ENCODE measurements at places on chromosomes 1 and 21. TPM values are rescaled to one million over a fixed set of nuclear protein-coding genes. Genes with fewer than 3 reads are reported as not detected.

Gene PTCH2
- polyA plus RNA-seq: 1.8 TPM

Gene NOTCH2
- polyA plus RNA-seq: 6.7 TPM

Gene TARDBP
- 47.8 TPM for polyA plus RNA-seq

Gene CFHR4
- polyA plus RNA-seq: not detected

Gene COA7
- 2.1 TPM for polyA plus RNA-seq

Gene FABP3
- 4.6 TPM for polyA plus RNA-seq

Gene ADAM30
- not detected for polyA plus RNA-seq

Gene OR2M3
- polyA plus RNA-seq: not detected

Gene FCRL4
- not detected for polyA plus RNA-seq

Gene CELF3
- 39.2 TPM for polyA plus RNA-seq

GRCh38 chr21:29082046-29082815 is 8.8 kb upstream of the CCT8 start:
- no peak for DNase-seq

- DNase-seq: no peak
These were observed 47.8 kb downstream of the PACC1 start for GRCh38 chr1:212366901-212367300.

DNA sequence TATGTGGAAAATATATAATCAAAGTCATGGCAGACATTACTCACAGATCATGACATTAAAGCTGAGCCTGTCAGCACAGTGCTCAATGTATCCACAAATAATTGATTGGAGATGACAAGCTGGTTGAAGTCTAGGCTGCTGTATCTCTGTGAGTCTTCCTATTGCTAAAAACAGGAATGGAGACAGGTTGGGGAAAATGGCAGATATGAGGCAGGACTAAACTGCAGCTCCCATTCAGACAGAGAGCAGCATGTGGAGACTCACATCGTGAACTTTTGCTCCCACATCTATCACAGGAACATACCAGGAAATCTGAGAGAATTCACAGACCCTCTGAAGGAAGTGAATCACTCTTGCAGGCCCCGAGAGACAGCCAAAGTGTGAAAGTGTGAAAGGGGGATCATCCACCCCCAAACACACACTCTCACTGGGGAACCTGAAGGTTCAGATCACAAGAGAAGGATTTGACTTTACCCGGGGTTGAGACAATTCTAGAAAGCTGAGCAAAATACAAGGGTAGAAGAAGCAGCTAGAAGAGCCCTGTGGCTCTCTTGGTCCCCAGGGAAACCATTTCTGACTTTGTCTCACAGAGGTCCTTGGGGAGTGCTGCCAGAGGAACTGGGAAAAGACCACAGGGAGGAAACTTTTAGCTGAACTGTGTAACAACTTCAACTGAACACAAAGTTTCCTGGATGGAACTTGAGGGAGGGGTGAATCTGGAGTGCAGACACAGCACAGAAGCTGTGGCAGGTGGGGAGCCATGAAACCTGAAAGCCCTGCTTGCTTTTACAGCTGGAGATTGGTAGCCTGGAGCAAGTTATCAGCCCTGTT is 173.4 kb downstream of the S1PR1 start:
- no peak for DNase-seq

GRCh38 chr1:156129687-156130577 is 15.4 kb downstream of the LMNA start:
- DNase-seq: peak; percentile 91

- peak; percentile 68 for DNase-seq
These were observed 76.8 kb downstream of the CD46 start for GRCh38 chr1:207828485-207829158.

GRCh38 chr21:41560661-41561158 is 52.8 kb upstream of the TMPRSS2 start:
- no peak for DNase-seq

- DNase-seq: no peak
These were observed 92.0 kb upstream of the KIF26B start for GRCh38 chr1:245062741-245063305.

DNA sequence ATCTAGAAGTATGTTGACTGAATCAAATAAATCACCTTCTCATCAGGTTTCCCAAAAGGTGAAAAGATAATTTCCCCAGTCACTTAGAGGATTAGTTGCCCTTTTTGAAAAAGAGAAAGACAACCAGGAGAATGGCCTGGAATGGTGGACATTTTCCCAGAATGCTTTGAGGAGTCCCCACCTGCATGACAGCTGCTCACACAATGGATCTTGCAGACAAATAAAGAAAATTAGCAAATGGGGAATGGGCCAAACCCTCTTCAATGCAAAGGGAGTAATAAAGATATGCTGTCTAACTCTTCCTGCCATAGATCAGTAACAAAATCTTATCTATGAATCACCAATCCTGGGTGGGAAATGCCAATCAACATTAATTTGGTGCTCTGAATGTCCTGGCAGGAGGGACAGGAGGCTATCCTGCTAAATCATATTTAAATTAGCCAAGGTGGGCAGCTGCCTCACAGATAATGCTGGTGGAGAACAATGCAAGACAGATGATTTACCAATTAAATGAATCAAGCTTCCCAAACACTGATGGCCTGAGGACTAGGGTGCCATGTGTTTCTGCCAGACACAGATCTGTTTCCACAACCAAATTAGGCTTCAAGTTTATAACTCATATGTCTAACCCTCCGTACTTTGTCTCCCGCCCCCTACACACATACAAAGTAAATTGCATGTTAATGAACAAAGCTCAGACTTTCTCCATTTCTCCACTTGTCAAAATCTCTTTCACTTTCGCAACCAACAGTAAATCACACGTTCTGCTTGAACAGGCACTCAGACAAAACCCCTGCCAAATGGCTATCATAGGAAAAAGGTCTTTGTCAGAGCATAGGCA is 488.0 kb upstream of the PLXNA2 start:
- no peak for DNase-seq

GRCh38 chr1:211376807-211377470 is 50.3 kb downstream of the TRAF5 start:
- no peak for DNase-seq

GRCh38 chr1:99603699-99604560 is 42.0 kb upstream of the PALMD start:
- no peak for DNase-seq

GRCh38 chr1:244822878-244823277 is 12.6 kb upstream of the COX20 start:
- no peak for DNase-seq

GRCh38 chr1:6014130-6014999 is 22.1 kb upstream of the NPHP4 start:
- DNase-seq: no peak

DNA sequence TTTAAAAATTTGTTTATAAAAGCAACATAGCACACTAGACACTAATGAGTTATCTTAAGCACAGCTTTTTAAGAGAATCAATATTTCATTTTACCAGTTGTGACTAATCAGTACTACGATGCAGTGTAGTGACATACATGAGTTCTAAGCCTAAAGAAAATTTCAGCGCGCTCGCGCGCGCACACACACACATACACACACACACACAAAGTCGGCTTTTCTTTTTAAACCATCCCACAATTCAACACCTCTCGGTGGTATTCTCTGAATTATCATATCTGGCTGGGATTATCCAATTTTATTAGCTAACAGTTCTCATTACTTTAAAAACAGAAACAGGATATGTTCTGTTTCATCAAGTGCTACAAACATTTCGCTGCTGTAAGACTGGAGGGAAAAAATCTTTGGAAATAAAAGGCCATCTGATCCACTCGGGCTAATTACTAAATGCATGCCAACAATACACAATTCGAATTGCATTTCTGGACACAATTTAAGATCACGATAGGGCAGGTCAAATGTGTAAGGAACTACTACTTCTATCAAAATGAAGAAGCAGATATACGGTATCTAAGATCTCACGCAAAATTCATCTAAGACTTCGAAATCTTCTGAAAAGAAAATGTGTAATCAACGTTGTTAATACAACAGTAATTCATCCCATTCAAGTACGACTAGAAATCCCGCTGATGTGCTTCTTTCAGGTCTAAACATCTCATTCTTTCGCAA is 1.2 kb downstream of the TUT4 start:
- no peak for DNase-seq

DNA sequence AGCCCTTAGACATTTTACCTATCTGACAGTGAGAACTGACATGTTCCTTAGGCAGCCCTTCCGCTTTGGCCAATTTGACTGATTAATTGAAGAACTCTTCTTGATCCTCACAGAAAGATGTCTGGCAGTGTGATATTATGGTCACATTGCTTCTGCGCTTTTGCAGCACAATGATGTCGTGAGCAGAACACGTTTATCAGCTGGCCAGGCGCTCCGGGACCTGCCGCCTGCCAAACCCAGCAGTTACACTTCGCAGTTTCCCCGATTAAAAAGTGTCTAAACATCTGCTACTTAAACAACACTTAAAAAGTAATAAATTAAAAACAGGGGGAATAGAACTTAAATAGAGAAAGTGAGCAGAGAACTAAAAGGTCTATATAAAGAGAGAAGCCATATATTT is 103.5 kb upstream of the ETS2 start:
- DNase-seq: no peak

DNA sequence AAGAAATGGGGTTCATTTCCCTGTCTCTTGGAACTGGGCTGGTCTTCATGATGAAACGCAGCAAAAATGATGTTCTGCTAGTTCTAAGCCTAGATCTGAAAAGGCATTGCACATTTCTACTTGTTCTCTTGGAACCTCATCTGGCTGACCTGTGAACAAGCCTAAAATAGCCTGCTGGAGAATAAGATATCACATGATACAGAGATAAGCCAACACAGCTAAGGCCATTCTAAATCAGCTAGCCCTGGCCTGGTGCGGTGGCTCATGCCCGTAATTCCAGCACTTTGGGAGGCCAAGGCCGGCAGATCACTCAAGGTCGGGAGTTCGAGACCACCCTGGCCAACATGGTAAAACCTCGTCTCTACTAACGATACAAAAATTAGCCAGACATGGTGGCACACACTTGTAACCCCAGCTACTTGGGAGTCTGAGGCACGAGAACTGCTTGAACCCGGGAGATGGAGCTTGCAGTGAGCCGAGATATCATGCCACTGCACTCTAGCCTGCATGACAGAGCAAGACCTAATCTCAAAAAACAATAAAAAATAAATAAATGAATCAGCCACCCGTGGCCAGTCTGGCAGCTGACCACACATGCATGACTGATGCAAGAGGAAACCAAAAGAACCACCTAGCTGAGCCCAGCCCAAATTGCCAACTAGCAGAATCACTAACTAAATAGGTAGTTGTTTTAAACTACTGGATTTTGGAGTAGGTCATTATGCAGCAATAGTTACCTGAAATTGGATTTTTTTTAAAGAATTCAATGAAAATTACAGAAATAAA is 18.0 kb downstream of the CD244 start:
- no peak for DNase-seq

GRCh38 chr1:10108134-10108663 is 75.4 kb downstream of the UBE4B start:
- DNase-seq: no peak

DNA sequence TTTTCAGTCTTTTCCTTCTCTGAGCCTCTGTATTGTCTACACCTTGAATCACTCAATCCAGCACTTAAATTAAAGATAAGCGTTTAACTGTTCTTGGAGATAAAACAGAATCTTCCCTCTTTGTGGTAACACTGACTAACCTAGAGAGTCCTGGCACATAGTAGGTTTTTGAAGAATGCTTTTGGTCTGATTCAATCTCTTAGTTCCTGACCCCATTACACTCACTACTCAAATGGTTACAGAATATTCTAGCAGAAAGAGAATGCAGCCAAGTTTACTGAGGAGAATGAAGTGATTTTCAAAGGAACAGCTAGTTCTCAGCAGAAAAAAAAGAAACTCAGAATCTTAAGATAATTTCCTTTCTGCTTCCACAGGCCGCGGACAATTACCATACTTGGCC is 309.2 kb upstream of the PRMT6 start:
- DNase-seq: no peak

DNA sequence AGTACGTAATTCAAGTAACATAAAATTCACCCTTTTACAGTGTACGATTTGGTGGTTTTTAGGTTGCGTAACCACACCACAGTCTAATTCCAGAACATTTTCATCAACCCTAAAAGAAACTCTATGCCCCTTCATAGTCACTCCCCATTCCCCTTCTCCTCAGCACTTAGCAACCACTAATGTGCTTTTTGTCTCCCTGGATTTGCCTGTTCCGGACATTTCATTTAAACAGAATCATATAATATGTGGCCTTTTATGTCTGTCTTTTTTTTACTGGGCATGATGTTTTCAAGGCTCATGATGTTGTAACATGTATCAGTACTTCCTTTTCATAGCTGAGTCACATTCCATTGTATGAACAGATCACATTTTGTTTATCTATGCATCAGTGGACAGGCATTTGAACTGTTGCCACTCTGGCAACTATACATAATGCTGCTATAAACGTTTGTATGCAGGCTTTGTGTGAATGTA is 20.8 kb downstream of the OBSCN start:
- DNase-seq: no peak

GRCh38 chr21:42580793-42581321 is 67.2 kb downstream of the SLC37A1 start:
- DNase-seq: no peak
